ENCODE measurements at places on chromosomes 6 and 20.
A peak's percentile ranks its signal among the peaks of the same experiment; 100 is the strongest.

DNA sequence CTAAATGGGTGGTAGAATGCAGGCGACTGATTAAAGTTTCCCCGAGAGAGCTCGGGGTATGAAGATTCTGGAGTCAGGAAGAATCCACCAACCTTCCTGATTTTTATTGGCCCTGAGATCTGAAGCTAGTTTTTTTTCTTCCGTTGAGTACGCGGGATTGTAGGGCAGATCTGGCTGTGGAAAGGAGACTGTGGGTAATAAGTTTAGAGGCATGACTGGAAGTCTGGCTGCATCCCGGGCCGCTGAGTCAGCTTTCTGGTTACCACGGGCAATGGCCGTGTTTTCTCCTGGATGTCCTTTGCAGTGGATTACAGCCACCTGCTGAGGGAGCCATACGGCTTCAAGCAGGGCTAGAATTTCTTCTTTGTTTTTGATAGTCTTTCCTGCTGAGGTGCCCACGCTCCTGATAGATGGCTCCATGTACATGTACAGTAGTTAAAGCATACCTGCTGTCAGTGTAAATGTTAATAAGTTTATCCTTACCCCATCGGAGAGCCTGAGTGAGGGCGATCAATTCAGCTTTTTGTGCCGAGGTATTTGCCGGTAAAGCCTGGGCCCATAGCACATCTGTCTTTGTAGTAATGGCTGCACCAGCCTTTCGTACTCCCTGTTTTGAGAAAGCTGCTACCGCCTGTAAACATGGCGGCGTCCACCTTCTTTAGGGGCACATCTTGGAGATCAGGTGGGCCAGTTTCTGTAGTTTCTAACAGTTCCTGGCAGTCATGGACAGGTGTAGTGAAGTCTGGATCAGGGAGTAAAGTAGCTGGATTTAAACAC is 154.0 kb downstream of the TRIM27 start:
- no peak for DNase-seq

DNA sequence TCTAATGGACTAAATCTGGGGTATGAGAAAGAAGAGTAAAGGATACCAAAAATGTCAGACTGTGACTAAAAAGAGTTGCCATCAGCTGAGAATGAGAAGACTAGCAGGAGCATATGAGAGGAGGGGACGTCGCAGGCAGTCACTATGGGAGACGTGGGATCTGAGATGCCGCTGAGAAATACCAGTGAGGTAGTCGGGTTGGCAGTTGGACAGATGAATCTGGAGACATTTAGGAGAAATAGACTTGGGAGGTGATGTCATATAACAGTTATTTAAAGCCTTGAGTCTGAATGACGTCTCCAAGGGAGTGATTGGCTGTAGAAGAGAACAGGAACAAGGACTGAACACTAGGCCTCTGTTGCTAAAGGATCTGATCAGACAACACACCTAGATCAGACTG is 51.5 kb upstream of the TRIM26 start:
- no peak for DNase-seq

- no peak for DNase-seq
Observed at GRCh38 chr6:28537065-28537464, 11.4 kb downstream of the GPX5 start.

DNA sequence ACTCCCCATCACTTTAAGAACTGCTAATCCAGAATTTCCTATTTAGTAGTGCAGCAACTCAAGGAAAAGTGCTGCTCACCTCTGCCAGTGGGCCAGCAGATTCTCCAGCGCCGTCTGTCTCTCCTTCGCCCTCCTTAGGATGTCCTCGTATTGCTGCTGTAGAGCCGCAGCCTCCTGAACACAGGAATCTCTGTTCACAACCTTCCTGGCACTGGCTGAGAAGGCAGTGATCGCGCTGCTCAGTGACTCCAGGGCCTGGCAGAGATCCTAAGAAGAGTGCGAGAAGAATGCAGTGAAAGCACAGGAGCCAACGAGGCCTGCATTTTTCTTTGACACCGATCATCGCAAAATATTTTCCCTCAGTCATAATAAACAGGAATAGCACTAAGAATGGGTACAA is 209.0 kb downstream of the SYNE1 start:
- no peak for DNase-seq

DNA sequence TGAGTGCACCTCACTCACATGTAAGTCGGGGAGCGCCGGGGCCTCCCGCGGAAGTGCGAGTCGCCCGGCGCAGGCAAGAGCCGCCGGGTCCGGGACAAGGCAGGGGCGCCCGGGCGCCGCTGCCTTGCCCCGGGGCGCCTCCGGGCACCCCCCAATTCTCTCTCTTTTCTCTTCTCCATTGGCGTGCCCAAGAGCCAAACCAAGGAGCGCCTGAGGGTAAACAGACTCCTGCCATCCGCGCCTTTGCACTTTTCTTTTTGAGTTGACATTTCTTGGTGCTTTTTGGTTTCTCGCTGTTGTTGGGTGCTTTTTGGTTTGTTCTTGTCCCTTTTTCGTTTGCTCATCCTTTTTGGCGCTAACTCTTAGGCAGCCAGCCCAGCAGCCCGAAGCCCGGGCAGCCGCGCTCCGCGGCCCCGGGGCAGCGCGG is 36.8 kb downstream of the GNAS start:
- DNase-seq, result no peak

GRCh38 chr20:12598894-12599293 is 409.9 kb upstream of the SPTLC3 start:
- DNase-seq, result no peak

DNA sequence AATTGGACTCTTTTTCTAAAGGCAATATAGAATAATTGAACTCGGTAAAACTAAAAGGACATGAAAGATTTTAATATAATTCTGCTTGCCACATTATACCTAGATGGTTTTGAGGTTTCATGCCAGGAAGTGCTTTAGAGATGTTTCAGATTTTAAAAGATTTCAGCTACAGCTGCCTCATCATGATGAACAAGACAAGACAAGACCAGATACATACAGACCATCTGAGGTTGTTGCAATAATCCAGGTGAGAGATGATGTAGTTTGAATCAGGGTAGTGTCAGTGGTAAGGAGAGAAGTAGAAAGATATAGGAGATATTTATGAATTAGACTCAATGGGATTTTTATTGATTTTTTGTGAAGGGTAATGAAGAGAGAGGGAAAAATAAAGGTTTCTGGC is 374.3 kb upstream of the HSF2 start:
- no peak for DNase-seq

DNA sequence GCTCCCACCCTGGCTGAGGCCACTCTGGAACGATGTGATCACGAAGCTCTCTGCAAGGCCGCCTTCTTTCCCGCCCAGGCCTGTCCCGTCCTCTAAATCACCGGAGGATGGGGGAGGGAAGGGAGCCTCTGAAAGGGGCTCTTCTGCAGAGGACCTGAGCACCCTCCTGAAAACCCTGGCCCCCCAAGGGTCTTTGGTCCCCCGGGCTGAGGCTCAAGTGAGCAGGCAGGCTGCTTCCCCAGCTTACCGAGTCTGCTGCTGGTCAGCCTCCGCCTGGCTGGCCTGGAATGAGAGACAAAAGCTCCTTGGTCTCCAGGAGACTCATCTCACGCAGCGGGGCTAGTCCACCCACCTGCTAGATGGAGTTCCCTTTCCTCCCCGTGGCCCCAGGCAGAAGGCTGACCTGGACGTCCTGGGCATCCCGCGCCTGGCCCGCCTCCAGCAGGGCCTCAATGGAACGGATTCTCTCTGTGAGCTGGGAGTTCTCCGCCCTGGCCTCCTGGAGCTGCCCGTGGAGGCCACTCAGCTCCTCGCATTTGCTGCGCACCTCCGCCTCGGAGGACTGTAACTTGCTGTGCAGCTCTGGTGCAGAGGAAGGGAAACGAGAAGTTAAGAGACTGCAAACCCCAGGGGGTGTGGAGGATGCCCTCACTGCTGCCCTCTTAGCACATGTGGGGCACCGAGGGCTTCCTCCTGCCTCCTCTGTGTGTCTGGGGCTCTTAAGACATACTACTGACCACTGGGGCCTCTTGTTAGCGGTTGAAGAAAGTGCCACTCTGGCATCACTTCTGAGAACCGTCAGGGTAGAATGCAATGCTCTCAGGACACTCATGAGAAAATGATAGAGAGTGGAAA is 54.7 kb downstream of the RRBP1 start:
- no peak for DNase-seq

DNA sequence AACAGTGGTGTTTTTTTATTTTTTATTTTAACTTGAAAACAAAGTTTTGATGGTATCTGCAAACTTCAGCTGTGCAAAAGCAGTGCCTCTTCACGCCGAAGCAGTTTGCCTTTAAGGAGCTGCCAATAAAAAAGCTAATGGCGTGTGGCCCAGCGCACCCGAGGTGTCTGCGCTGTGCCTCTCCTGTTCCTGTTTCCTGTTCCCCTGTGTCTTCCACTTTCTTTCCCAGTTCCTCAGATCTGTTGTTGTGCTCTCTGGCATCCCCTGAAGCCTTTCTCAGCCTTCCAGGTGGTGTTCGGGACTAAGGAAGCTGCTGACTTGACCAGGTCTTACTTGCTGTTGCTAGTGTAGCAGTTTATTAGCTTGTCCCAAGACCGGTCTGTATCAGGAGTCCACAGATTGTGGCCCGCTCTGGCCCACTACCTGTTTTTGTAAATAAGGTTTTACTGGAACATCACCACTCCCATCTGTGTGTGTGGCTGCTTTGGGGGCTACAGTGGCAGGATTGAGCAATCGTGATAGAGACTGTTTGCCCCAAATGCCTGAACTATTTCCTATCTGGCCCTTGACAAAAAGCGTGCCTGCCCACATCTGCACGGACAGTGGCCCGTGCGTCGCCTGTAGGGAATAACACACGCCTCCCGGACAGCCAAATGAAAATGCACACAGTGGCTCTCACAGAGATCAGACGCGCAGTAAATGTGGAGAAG is 178.3 kb downstream of the TMEM242 start:
- DNase-seq, result no peak

- no peak for DNase-seq
Observed at GRCh38 chr6:23559587-23560343, 566.2 kb upstream of the NRSN1 start.

GRCh38 chr6:38080889-38081288 is 261.4 kb downstream of the ZFAND3 start:
- DNase-seq, result no peak

DNA sequence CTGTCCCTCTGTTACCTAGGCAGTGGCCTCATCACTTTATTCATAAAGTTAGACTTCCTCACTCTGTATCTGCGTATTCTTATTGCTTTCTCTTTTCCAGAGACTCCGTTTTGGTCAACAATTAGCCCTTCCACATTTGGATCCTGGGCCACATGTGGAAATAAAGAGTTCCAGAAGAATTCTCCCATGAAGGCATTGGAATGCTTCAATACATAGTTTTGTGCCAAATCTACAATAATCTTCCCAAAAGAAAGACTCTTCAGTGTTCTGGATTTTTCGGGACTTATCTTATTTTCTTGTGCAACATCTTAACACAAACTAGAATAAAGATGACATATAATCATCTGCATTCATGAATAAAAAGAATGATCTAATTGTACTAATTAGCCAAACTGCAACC is 187.7 kb upstream of the BMP2 start:
- DNase-seq, result no peak

GRCh38 chr6:81166770-81167169 is 585.7 kb downstream of the TENT5A start:
- DNase-seq, result no peak

DNA sequence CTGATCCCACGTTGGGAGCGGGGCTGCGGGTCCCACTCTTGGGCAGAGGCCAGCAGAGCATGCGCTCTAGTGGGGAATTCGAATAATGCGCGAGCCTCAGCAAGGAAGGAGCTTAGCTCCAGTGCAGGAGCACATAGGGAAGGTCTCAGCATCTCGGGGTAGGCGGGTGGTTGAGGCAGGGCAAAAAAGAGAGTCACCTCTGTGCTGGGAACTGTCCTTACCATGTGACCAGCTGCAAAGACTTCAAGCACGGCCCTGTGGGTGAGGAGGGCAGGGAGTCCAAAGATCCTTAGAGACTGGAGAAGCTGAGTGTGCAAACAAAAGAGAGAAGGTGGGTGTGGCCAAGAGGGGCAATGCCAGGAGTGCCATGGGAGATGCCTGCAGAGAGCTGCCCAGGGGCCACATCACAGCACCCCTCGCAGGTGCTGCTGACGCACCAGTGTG is 79.2 kb upstream of the CD93 start:
- no peak for DNase-seq

DNA sequence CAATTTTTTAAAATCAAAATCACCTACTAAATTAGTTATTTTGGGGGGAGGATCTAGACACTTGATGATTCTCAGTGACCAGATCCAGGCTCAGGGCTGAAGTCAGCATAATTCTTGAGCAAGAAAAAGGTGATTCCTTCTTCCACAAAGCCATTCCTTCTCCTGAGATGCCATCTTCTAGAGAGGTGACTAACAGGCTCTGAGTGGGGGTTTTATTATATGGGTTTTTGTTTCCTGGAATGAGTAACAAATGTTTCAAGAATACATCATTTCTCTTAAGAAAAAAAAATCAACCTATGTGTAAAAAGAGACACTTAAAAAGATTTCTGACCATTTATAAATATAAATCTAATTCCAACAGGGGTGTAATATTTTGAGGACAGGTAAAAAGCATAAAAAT is 154.3 kb downstream of the NFATC2 start:
- no peak for DNase-seq

DNA sequence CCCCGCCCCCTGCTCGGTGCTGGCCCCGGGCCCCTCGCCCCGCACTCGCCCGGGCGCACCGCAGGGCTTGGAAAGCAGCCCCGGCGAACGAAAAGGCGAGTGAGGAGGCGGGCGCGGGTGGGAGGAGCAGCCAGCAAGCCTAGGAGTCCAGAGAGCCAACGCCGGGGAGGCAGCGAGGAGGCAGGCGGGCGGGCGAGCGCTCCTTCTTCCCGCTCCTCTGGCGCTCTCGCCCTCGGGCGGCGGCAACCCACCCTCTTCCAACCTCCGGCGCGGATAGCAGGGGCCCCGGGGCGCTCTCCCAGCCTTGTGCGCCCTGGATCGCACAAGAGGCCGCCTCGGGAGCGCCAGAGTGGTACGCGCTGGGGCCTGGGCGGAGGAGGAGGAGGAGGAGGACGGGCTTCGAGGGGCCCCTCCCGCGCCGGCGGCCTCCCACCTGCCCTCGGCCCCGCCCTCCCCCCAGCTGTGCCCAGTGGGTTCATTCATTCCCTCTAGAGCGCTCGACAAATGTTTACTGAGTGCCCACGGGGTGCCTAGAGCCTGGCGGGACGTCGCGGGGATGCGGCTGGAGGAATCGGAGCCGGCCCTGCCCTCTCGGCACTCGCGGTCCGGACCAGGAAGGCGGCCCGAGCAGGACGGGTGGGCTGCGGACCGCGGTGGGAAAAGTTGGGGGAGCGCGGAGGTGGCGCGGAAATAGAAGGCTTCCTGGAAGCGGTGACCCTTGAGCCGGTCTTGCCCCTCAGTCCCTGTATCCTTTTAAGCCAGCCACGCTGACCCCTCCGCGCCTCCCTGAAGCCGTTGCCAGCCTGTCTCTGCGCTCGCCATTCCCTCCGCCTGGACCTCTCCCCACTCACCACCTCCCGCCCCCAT is at the start of gene BMP7:
TSS of gene BMP7 (minus strand) at position 351 of the 867 bp plus-strand sequence. CDS start 519 bp downstream, outside the sequence.
- DNase-seq, result no peak

GRCh38 chr6:155418017-155418761 is 37.5 kb downstream of the NOX3 start:
- DNase-seq, result peak; percentile 30

All from stimulated activated CD4-positive, alpha-beta T cell treated with anti-CD3 and anti-CD28 coated beads, Interleukin-15, amount 100 ng/mL, for 1 hour (primary cell).